Ammon's horn (tissue), 1 donor: ENCODE measurements at places on chromosomes 6 and 20.

DNA sequence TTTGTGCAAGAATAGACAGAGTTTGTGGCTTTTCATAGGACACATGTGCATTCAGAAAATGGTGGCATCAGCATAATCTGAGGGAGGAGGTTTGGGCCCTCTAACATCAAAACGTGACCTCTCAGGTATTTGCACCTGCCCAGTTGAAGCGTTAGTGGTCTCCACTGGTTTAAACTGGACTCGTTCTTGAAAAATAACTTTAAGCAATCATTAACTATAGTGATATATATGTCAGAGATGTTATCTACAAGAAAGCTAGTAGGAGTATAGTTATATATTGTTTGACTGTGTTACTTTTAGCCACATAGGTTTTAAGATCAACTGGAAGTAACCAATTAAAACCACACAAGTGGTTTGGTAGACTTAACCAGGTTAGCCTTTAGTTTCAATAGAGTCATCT, 607.4 kb downstream of the MAFB start:
- no peak for DNase-seq

GRCh38 chr6:136163260-136163659, 86.9 kb downstream of the MTFR2 start:
- DNase-seq, result no peak

DNA sequence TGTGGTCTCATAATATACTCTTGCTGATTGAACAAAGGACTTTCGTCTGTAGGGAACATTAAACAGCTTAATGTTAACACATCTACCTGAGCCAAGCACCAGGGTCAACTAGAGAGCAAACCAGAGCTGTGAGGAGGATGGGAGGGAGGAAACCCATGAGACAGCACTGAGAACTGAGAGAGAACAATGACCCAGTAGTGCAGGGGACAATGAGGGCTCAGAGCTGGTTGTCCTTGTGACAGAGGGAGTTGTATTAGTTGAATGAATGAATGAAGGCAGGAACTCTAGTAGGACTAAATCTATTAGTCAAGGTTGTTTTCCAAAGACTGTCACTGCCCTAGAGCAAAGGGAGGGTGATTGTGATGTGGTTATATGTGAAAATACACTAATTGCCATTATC, 28.2 kb upstream of the GSTA4 start:
- DNase-seq, result peak; percentile 88

DNA sequence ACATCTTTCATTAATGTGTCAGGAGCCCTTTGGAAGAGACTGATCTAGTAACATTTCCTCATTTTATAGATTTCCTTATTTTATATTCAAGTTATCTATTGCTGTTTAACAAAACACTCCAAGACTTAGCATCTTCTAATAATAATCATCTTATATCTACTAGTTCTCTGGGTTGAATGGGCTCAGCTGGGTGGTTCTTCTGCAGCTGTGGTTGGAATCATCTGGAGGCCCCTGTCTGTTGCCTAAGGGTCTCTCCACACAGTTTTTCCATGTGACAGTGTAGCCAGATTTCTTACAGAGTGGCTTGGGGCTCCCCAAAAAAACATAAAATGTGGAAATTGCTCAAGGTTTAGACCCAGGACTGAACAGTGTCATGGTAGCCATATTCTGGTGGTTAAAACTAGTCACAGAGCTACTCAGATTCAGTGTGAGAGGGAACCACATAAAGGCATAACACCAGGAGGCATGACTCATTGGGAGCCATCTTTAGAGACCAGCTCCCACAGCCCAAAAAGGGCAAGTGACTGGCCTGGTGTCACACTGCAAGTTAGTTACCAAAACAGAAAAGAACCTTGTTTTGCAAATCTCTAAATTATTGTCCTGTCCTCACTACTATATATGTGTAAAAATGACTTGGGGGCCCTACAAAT, 11.5 kb downstream of the SLC2A10 start:
- no peak for DNase-seq

DNA sequence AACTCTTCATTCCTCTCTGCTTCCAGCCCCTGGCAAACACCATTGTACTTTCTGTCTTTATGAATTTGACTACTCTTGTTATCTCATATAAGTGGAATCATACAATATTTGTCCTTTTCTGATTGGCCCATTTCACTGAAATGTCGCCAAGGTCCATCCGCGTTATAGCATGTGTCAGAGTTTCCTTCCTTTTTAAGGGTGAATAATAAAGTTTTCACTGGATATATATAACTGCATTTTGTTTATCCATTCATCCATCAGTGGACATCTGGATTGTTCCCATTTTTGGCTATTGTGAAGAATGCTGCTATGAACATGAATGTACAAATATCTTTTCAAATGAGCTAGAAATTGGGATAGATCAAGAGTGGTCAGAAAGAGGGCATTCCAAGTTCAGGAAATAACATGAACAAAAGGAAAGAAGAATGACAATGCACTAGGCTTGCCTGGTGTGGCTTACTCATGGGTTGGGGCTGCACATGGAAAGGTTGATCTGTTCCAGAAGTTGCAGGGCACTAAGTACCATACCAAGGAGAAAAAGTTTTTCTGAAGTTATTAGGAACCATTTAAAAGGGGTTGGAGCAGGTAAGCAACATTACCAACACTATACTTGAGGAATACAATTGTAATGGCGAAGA, 10.0 kb upstream of the L3MBTL3 start:
- no peak for DNase-seq

- DNase-seq, result no peak
Measured at GRCh38 chr6:102458990-102459389, 1065.5 kb downstream of the GRIK2 start.

DNA sequence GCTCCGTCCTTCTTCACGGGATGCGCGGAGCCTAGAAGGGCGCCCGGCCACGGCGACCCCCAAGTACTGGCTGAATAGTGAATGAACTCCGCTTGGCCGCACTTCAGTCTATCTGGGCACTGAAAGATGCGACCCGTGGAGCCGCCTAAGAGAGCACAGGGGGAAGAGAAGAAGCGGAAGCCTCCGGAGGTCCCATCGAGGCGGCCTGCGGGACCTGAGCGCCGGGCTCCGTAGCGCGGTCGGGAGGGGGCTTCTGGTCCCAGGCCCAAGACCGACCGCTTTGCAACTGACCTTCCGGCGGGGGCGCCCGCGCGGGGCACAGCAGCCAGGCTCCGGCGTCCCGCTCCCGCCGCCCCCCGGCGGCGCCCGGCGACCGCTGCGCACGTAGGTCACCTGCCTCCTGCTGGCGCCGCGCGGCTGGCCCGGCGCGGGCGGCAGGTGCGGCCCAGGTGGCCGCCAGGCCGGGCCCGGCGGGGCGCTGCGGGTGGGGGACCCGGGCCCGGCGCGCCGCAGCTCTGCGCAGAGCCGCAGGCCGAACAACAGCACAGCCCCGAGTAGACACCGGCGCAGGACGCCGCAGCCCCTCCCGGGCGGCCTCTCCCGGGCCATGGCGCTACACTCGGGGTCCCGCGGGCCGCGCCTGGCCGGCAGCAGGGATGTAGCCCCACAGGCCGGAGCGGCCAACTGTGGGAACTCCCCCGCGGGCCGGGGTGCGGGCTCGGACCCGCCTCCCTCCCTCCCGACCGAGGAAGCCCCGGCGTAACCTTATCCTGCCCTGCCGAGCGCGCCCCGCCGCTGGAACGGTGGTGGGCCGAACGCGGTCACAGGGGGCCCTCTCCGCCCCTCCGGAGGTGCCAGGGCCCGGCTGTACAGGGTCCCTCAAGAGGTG, at the start of gene METTL24:
Gene METTL24 (minus strand): TSS at position 686 of the 889 bp plus-strand sequence. CDS start 77 bp downstream, at position 609.
- no peak for DNase-seq

DNA sequence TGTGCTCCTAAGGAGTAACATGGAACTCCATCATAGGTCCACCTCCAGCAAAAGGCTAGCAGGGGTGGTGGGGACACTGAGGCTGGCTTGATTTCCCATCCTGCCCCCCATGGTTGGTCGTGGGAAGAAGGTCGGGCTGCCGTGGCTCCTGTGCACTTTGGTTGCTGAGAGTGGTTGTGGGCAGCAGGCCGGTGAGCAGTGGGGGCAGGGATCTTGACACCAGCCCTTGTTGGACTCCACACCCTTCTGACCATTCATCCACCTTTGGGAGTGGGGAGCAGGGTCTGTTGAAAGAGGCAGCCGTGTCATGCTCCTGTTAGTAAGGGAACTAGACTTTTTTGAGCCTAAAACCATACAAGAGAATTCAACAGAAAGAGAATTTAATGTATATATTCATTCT, 175.2 kb downstream of the ARID1B start:
- no peak for DNase-seq

GRCh38 chr20:46430921-46431712, 24.7 kb upstream of the ELMO2 start:
- DNase-seq, result peak; percentile 89

- no peak for DNase-seq
Measured at GRCh38 chr6:44269178-44269920, 901 bp upstream of the TMEM151B start.

GRCh38 chr6:26304213-26304796, 60.7 kb upstream of the BTN3A2 start:
- DNase-seq, result no peak
